ENCODE measurements at places on chromosomes 5 and 9. TPM values are rescaled to one million over a fixed set of nuclear protein-coding genes. Genes with fewer than 3 reads are reported as not detected.

The SLC25A2 gene
- not detected for total RNA-seq

The ZDHHC11B gene
- 4.6 TPM for total RNA-seq

The LEAP2 gene
- total RNA-seq = 0.87 TPM

The CCDC187 gene
- 0.19 TPM for total RNA-seq

The IL7R gene
- 10.5 TPM for total RNA-seq

The ALDH7A1 gene
- total RNA-seq = 55.3 TPM

The RAB3C gene
- 2.1 TPM for total RNA-seq

The KCNN2 gene
- total RNA-seq = 62.7 TPM

The ROR2 gene
- 14.7 TPM for total RNA-seq

The NTNG2 gene
- 12.1 TPM for total RNA-seq

The CARTPT gene
- total RNA-seq = 1.8 TPM

The CDX1 gene
- not detected for total RNA-seq

The HRH2 gene
- total RNA-seq = 0.22 TPM

The FBP1 gene
- 31.5 TPM for total RNA-seq

The CXCL14 gene
- 1.3 TPM for total RNA-seq

The WDR38 gene
- total RNA-seq = not detected

The TPPP gene
- 1.6 TPM for total RNA-seq

The C9orf50 gene
- 0.37 TPM for total RNA-seq

The HAPLN1 gene
- 0.11 TPM for total RNA-seq

The SLC27A4 gene
- 19.9 TPM for total RNA-seq

The SHB gene
- 21.2 TPM for total RNA-seq

The OMD gene
- 18.1 TPM for total RNA-seq

The ARL10 gene
- 4.6 TPM for total RNA-seq

The EMB gene
- total RNA-seq = 51.4 TPM

The SPINK6 gene
- total RNA-seq = not detected

The HNRNPK gene
- total RNA-seq = 473 TPM

Data from adrenal gland (tissue), 19 donors.